ENCODE measurements at places on chromosomes 7 and 10.

DNA sequence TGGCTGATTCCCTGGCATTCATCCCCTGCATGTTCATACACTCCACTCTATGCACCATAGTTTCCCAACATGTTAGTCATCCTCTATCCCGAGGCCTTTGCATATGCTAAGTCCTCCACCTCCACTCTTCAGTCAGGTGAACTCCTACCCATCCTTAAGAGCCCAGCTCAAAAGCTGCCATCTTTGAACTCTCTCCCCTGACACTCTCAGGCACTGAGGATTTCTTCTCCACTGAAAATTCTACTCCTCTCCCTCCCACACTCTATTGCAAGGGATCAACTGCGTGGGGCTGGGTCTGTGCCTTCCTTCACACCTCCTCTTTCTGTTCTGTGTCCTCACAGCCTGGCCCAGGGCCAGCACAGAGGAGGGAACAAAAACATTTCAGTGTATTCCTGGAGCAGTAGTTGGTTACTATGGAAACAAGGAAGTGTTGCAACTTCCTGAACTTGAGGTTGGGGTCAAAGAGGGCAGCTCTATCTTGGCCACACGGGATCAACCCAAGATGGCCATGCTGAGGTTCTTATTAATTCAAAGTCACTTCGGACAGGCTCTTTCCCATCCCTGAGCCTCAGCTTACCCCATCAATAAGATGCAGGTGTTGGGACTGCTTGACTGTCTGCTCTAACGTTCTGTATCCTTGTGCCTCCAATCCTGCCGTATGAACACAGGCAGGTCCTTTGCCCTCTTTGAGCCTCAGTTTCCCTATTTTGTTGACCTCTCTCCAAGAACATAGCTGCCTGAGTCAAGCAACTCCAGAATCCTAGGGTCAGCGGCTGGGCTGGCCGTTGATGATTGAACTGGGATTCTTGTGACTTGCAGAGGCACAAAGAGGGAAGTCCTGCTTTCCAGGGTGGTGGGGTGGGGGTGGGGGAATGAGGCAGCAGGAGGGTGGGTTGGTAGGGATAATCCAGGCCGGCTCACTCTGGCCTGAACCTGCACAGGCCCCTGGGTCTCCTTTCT lies 15.5 kb downstream of the ZMIZ1 start:
- DNase-seq, result peak; percentile 83

GRCh38 chr10:123649676-123650075 lies 16.5 kb upstream of the GPR26 start:
- no peak for DNase-seq

DNA sequence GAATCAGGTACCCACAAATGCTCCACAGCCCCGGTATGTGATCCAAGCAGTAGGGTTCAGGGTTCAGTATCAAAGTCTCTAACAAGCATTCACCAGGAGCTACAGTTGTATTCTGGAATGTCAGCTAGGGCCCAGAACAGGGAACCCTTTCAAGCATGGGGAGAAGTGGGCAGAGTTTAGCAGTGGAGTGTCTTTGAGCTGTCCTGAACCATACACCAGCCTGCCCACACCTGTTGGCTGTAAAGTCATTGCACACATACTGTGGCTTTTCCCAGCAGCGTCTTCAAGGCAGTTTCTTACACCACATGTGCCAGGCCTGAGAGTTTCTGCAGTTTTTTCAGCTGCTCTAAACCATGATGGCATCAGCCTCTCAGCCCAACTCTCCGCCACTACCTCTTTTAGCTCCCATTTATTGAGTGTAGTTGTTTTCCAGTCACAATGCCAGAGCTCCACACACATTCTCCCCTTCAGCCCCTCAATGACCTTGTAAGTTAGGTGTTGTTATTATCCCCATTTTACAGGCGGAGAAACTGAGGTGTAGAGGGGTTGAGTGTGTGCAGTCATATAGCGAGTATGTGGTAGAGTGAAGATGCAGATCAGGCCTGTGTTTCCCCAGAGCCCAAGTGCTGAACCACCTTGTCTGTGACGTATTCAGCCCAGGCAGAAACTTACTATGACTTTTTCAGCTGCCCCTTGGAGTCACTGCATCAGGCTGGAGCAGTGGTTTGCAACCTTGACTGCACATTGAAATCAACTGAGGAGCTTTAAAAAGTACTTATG lies 83.1 kb downstream of the CHN2 start:
- DNase-seq, result no peak

GRCh38 chr10:86368987-86369386 lies 2.4 kb upstream of the GRID1 start:
- no peak for DNase-seq

DNA sequence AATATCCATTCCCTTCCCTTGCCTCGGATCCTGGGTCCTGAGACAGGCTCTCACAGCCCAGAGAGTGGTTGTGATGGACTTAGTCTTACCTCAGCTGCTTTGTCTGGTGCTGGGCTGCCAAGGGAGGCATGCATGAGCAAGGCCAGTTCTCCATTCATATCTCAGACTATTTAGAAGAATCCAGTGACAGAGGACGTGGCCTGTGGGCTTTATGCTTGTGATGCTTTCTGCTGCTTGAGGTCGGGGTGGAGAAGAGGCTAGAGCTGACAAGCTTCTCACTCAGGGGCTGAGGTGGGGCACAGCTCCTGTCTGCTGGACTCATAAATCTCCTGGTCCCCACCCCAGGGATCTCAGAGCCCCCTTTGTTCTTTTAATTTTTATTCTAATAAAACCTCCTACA lies 66.8 kb downstream of the DNAJC12 start:
- no peak for DNase-seq

DNA sequence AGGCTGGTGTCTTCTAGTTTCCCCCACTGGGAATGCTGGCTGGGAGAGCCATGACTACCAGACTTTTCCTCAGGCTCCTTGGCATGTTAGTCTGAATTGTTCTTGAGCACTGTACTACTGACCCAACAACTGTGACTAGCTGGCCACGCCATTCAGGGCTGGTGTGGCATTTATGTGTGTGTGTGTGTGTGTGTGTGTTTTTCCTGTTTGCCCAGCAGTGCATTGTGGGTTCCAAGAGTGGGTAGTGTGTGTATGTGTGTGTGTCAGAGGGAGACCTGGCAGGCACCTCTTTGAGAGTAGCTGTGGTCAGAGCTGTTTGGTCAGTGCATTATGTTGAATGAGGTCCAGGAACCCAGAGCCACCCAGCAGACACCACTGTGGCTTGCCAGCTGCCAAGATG lies 9.2 kb downstream of the PCBD1 start:
- DNase-seq, result no peak

DNA sequence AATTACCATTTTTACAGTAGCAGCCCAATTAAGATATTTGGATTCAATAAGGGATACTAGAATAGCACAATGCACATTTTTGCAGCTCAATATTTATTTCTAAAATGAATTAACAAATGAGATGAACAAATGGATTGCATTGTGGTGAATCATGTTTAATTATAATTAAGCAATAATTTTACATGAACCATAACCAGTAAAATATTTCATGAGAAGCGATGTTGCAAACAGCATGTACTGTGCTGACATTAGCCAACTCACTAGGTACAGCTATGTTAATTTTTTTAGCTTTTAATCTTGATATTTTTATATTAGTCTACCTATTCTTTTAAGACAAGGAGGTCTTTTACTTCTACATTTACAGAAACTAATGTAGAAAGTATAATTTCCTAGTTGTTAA lies 399.1 kb upstream of the AKR1E2 start:
- DNase-seq, result peak; percentile 20

Data from fibroblast of skin of right quadriceps (primary cell).